ENCODE measurements at places on chromosomes 2 and 18.
A peak's percentile ranks its signal among the peaks of the same experiment; 100 is the strongest.

GRCh38 chr2:226211439-226211838 is 588.2 kb downstream of the IRS1 start:
- no peak for DNase-seq

- no peak for DNase-seq
These were observed 136.4 kb downstream of the HDAC4 start for GRCh38 chr2:239264492-239264837.

GRCh38 chr18:30684825-30685481 is 357.6 kb downstream of the DSC3 start:
- DNase-seq: no peak

DNA sequence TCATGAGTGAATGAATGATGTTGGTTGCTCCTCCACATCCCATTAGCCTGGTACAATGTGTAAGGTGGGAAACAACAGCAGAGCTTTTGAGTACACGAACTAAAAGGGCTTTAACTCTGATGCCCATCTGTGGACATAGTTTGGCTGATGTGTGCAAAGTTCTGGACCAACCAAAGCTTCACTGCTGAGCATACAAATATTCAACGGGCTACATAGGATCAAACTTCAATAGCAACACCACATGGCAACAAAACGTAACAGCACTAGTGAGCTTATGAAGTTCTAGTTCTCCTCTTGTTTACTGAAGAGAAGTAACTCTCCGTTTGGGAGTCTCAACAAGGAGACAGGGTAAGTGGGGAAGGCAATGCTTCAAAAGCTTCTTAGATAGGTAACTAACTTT is 20.4 kb downstream of the STAM2 start:
- DNase-seq: no peak

- no peak for DNase-seq
These were observed 1.4 kb upstream of the ANXA4 start for GRCh38 chr2:69740502-69740951.

- DNase-seq: peak; percentile 9
These were observed 31.7 kb upstream of the TTC32 start for GRCh38 chr2:19933351-19933981.

DNA sequence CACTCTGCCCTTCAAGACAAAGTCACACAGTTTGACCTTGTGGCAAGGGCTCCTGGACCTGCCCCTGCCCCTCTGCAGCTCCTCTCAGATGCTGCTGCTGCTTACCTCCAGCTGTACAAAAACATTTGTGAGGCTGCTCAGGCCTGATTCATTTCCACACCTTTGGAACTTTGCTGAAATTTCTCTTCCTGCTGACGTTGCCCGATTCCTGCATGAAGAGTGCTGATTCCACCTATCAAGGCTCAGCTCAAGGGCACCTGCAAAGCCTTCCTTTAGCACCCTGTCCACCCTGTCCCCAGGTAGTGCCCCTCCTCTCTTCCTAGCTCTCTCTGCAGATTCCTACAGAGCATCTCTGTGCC is 738.3 kb upstream of the HS6ST1 start:
- no peak for DNase-seq

GRCh38 chr2:236180076-236180816 is 12.1 kb upstream of the GBX2 start:
- no peak for DNase-seq

DNA sequence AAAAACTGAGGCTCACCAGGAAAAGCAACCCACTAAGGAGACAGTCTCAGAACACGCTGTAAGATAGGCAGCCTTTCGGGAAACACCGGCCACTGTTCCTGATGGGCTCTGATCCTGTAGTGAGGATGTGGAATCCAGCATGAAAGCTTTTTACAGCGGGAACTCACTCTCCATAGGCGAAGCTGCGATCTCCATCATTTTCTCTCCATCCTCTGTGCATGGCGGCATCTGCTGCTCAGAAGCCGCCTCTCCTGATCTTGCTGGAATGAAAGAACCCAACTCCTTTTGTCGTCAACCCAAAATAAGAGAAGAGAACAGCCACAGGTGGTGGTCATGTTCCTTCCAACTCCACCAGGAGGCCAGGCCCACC is 49.9 kb downstream of the TMEM18 start:
- no peak for DNase-seq

DNA sequence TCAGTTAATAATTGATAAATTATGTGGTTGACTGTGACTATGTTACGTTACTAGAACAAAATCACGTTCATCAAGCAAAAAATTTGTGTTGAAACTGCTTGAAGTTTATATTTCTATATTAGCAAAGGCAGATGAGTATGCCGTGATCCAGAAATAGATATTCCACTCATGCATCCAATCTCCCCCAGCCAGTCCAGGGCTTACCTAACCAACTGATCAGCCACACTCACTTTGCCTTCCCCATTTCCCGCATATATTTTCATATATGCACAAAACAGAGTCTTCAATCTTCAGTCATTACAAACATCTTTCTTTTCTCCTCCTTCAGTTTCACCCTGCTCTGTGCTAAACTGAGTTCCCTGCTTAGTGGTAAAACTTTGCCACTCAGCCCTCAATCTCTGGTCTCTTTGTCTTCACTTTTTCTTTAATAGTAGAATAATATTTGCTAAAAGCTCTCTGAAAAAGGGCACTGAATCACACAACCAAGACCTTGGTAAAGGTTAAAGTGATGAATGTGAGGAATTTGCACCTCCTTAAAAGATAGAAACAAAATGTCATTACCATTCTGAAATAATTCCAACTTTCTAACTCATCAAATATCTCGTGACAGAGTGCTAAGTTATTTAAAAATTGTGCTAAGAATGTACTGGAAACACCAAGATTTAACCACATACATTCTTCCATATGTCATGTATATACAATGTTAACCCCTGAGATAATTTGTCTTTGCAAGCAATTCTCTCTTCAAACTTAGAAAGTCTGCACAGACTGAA is 893.2 kb upstream of the CRIM1 start:
- DNase-seq: no peak

- DNase-seq: no peak
These were observed 111.9 kb downstream of the IRS1 start for GRCh38 chr2:226687641-226688253.

GRCh38 chr2:115214050-115214449 is 771.6 kb downstream of the DPP10 start:
- peak; percentile 23 for DNase-seq

DNA sequence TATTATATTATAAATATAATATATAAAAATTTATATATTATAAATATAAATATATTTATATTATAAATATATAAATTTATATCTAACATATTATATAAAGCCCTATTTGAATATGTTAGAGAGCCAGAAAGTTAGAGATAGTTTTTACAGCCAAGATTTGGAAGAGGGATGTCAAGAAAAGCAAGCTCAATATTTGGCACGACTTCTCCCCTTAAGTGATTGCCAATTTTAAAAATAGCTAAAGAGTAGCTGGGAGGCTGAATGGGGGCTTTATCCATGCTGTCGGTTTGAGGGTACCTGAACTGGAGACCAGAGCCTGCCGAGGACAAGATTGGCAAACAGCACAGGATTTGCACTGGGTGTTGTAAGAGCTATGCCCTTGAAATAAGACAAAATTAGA is 180.9 kb upstream of the GYPC start:
- DNase-seq: no peak

DNA sequence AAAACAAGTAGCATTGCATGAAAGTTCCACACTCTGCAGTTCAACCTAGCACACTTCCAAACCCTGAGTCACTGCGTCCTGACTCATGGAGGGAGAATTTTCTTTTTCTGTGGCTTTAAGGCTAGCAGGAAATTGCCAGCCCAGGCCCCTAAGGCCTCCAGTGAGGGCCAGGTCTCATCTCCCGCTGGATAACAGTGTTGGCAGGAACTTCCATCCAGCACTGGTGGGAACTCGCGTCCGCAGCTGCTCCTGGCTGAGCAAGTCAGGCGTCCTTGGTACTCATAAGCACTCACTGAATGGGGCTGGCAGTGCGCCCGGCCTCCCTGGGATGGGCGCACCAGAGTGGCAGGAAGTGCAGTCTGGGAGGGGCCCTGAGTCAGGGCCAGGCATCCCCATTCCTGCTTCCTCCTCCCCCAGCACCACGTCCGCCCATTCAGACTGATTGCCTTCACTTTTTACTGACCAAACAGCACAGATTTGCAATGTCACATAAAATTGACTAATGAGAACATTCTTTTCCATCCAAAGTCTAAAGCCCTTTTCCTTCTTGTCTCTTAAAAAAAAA is 14.3 kb downstream of the MALL start:
- peak; percentile 56 for DNase-seq

GRCh38 chr2:51718881-51719280 is 686.9 kb upstream of the NRXN1 start:
- no peak for DNase-seq

DNA sequence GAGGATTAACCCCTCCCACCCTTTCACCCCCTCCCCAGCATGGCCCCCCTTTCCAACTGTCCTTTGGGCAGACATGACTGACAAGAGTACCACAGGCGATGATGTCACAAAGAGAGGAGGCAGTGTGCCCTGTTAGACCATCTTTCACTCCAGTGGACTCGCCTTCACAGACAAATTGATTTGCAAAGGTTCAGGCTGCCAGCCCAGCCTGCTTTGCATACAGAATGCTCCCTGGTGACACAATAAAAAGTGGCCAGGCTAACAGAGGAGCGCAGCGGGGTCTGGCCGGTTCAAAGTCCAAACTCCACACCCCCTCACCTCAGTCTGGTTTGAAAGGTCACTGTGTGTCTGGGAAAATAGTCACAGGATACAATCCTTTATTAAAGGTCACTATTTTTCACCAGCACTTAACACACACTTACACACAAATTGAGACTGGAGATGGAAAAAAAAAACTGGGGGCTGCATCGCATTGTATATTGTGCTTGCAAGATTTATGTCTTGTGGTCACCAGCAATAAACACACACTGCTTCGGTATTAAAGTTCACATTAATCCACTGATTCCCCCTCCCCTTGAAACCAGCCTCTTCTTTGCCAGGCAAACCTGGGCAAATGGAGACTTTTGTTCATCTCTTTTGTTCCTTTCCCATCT is 236.9 kb downstream of the BCL11A start:
- peak; percentile 24 for DNase-seq

GRCh38 chr2:40955042-40955441 is 503.2 kb upstream of the SLC8A1 start:
- no peak for DNase-seq

DNA sequence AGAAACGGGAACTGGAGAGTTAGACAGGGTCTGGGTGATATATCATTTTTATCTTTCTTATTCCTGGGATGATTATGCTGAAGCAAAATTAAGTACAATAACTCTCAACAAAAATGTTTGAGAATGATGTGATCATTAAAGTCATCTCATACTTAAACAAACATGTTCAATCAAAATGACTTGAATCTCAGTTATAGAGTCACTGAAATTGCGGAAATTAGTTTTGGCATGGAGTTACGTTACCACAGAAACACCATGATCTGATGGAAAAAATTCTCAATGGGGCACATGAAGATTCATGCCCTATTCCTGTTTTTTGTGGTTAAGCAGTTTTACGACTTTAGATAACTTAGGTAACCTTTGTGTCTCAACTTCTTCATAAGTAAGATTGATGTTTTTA is 757.7 kb downstream of the EPHA4 start:
- no peak for DNase-seq
